Renal pelvis (tissue), 12 donors: ENCODE measurements at places on chromosomes 3 and 15. TPM values are rescaled to one million over a fixed set of nuclear protein-coding genes. Genes with fewer than 3 reads are reported as not detected.

GRCh38 chr3:127484601-127485388 is 105.7 kb downstream of the TPRA1 start:
- DNase-seq, result no peak

GRCh38 chr15:67937153-67937761 is 97.4 kb upstream of the RNU6-1 start:
- no peak for DNase-seq

DNA sequence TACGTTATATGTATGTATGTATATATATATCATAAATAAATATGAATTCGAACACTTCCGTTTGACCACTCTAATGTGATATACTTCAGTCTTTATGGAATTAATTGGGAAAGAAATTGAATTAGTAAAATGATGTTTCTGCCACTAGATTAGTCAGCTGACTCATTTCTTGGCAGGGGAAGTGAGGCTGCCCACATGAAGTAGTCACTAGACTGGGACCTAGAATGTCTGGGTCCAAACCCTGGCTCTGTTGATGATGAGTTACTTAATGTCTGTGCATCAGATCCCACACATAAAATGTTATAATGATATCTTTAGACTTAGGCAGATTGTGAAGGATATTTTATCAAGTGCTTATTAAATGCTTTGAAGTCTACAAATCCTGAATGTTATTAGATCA is 27.4 kb upstream of the ARL14 start:
- DNase-seq, result no peak

DNA sequence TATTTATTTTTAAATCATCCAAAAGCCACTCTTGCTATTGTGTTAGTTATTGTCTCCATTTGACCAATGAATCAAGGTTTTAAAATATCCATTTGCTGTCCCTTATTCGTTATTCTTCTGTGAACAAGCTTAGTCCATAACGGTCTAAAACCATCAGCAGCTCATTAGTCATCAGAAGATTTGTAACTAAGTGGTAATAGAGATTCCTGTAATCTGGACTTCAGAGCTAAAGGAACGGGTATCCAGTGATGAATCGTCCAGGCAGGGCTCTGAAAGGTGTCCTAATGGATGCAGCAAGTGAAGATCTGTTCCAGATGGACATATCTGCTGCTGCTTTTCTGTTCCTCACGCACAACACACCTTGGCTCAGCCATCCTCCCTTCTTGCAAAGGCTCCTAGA is 362.7 kb upstream of the CFAP20DC start:
- no peak for DNase-seq

- no peak for DNase-seq
Measured at GRCh38 chr3:111803123-111803593, 55.9 kb upstream of the PHLDB2 start.

GRCh38 chr3:46926039-46926438 is 48.5 kb downstream of the PTH1R start:
- no peak for DNase-seq

The CHST2 gene
- polyA plus RNA-seq, result 23.7 TPM

The PROK2 gene
- polyA plus RNA-seq, result not detected

The ATP13A4 gene
- 1.1 TPM for polyA plus RNA-seq

The AGBL1 gene
- 0.15 TPM for polyA plus RNA-seq

The LTF gene
- polyA plus RNA-seq, result 3.3 TPM

The LMAN1L gene
- not detected for polyA plus RNA-seq
